ENCODE measurements at places on chromosomes 1 and 21. TPM values are rescaled to one million over a fixed set of nuclear protein-coding genes. Genes with fewer than 3 reads are reported as not detected.

- H3K27me3 ChIP-seq, result peaks cover 9% of the 10 kb centered on the region
- no peak for DNase-seq
- no peak overlapping the region for H3K27ac ChIP-seq
- H3K4me3 ChIP-seq, result no peak overlapping the region
- H3K36me3 ChIP-seq, result no peaks in the 10 kb centered on the region
Observed at GRCh38 chr1:56797065-56797685, 22.0 kb downstream of the FYB2 start.

BATF3 gene
- 6.4 TPM for total RNA-seq

DNA sequence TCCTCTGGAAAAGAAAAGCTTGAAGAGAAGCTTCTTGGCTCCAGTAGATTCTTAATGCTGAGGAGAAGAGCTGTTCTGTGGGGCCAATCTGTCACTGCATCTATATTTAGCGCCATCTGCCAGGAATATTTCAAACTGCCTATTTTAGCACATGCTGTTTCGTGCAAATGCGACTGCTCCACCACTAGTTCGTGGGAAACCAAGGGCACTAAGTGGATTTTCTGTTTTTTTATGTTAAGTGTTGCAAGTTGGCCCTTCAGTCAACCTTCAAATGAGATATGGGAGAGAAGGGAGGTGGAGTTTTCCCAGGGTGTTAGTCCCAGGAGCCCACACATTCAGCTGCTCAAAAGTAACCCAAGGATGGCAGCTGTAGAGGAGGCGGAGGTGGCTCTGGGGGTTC lies 91.9 kb downstream of the TSEN15 start:
- no peak overlapping the region for H3K4me3 ChIP-seq
- no peak for DNase-seq
- no peaks in the 10 kb centered on the region for H3K4me1 ChIP-seq
- H3K36me3 ChIP-seq, result no peaks in the 10 kb centered on the region
- no peaks in the 10 kb centered on the region for H3K27me3 ChIP-seq
- H3K27ac ChIP-seq, result no peak overlapping the region

DNA sequence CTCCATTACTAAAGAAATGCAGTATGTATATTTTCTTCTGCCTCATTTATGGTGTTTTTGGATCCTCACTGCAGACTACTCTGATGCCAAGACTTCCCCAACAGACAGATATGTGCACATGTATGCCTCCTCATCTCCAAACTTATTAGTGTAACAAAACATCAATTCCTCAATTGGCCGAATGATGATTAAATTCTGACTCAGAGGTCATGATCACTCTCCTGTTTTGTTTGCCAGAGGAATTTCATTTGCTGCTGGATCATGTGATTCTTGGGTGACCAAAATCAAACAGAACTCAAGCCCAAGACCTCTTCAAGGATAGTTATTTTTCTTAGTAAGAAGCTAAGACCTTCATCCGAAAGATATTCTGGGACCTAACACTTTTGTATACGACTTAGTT lies 227.6 kb downstream of the LMO4 start:
- H3K4me3 ChIP-seq, result no peak overlapping the region
- no peaks in the 10 kb centered on the region for H3K36me3 ChIP-seq

GRCh38 chr1:32246888-32247273 lies at the start of gene FAM167B:
FAM167B (plus strand) TSS chr1:32247222; CDS start chr1:32247422, 200 bp downstream.
- H3K27ac ChIP-seq, result peak within 1 kb of the TSS; percentile 75
- no peak within 1 kb of the TSS for H3K4me3 ChIP-seq
- no peaks in the 10 kb centered on the region for H3K36me3 ChIP-seq

- H3K36me3 ChIP-seq, result no peaks in the 10 kb centered on the region
- H3K27ac ChIP-seq, result no peak overlapping the region
- H3K27me3 ChIP-seq, result no peaks in the 10 kb centered on the region
- no peak for DNase-seq
- no peak overlapping the region for H3K4me3 ChIP-seq
Observed at GRCh38 chr1:62144238-62144831, 50.3 kb upstream of the L1TD1 start.

- H3K4me3 ChIP-seq, result no peak overlapping the region
- DNase-seq, result no peak
- H3K36me3 ChIP-seq, result no peaks in the 10 kb centered on the region
- H3K27ac ChIP-seq, result no peak overlapping the region
Observed at GRCh38 chr1:18805925-18806849, 53.3 kb downstream of the TAS1R2 start.

PRDM15 gene
- 7.8 TPM for total RNA-seq

- H3K36me3 ChIP-seq, result no peaks in the 10 kb centered on the region
- no peak overlapping the region for H3K27ac ChIP-seq
- no peak overlapping the region for H3K4me3 ChIP-seq
- H3K4me1 ChIP-seq, result no peaks in the 10 kb centered on the region
- H3K27me3 ChIP-seq, result no peaks in the 10 kb centered on the region
Observed at GRCh38 chr1:43597721-43598120, 52.2 kb upstream of the KDM4A start.

- no peaks in the 10 kb centered on the region for H3K27me3 ChIP-seq
- no peak for DNase-seq
- H3K27ac ChIP-seq, result no peak overlapping the region
- no peaks in the 10 kb centered on the region for H3K4me1 ChIP-seq
- no peaks in the 10 kb centered on the region for H3K36me3 ChIP-seq
- H3K4me3 ChIP-seq, result no peak overlapping the region
Observed at GRCh38 chr1:230536641-230537155, 105.6 kb upstream of the COG2 start.

CFHR5 gene
- not detected for total RNA-seq

DNA sequence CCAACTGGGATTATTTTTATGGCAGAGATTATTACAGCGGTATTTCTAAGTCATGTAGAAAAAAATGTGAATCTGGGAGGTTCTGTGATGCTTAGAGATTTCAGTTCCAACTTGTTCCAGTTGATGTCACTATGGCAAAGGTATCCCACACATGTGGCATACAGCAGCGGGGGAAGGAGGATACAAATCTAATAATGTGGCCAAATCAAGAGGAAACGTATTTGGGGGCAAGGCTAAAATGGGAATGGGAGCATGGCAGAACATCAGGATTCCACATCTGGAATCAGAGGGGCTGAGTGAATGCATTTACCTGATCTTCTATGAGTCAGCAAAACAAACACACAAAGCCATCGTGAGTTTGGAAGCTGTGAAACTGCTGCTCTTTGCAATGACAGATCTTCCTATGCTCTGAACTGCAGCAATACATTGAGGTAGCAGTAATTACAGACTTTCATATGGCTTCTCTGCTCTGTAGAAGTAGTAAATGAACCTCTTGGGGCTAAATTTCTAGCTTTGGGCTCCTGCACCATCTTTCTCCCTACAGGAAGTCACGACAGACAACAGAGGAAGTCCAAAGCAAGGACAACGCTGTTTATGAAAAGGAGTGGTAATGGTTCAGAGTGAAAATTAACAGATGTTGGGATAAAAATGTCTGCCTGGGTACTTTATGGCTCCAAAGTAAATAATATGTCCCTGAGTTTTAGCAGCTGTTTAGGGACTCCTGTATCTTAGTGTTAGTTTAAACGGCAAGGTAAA lies 55.5 kb downstream of the GABPA start:
- peak; percentile 29 for DNase-seq
- H3K4me3 ChIP-seq, result peak overlapping the region; percentile 9
- peaks cover 6% of the 10 kb centered on the region for H3K27me3 ChIP-seq
- H3K4me1 ChIP-seq, result no peaks in the 10 kb centered on the region
- H3K36me3 ChIP-seq, result no peaks in the 10 kb centered on the region
- H3K27ac ChIP-seq, result no peak overlapping the region

DNA sequence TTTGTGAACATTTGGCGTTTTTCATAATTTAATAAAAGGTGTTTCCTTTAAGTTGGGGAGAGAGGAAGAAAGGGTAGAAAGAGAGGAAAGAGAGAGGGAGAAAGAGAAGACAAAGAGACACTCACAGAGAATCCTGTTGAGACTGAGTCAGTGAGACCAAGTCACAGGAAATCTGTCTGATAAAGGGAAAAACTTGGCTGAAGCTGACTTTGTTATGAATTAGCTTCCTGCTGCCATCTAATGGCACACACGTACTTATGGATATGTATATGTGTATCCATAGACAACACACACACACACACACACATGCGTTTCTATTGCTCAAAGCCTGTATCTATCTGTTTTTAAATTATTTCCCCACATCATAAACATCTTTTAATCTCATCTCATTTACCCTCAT lies 42.5 kb upstream of the DISC1 start:
- H3K4me3 ChIP-seq, result no peak overlapping the region
- H3K4me1 ChIP-seq, result no peaks in the 10 kb centered on the region
- no peak overlapping the region for H3K27ac ChIP-seq
- no peaks in the 10 kb centered on the region for H3K27me3 ChIP-seq

- no peak overlapping the region for H3K27ac ChIP-seq
- no peak overlapping the region for H3K4me3 ChIP-seq
- peaks cover 11% of the 10 kb centered on the region for H3K36me3 ChIP-seq
Observed at GRCh38 chr1:40532844-40533424, 1.5 kb downstream of the ZNF684 start.

KCNQ4 gene
- total RNA-seq, result 1.2 TPM

DNA sequence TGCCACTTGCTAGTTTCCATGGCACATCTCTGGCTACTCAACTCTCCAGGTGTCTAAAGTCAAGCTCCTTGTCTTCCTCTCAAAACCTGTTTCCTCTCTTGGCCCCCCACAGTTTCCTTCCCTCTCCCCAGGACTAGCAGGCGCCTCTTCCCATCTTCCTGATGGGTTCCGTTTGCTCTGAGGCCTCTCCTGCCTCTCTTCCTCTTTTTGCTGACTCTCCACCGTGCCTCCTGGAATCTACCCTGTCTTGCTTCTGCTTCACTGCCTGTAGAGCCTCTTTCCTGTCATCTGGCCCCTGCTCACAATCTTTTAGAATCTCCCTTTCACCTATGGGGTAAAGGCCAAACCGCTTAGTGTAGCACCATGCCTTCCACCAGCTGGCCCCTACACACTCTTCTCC lies 21.8 kb upstream of the LHX4 start:
- H3K4me3 ChIP-seq, result no peak overlapping the region
- H3K4me1 ChIP-seq, result no peaks in the 10 kb centered on the region
- no peaks in the 10 kb centered on the region for H3K27me3 ChIP-seq
- peak; percentile 2 for DNase-seq

GRCh38 chr1:18463984-18464664 lies 16.6 kb upstream of the KLHDC7A start:
- no peaks in the 10 kb centered on the region for H3K4me1 ChIP-seq
- no peak overlapping the region for H3K4me3 ChIP-seq
- H3K36me3 ChIP-seq, result no peaks in the 10 kb centered on the region
- no peak overlapping the region for H3K27ac ChIP-seq

DNA sequence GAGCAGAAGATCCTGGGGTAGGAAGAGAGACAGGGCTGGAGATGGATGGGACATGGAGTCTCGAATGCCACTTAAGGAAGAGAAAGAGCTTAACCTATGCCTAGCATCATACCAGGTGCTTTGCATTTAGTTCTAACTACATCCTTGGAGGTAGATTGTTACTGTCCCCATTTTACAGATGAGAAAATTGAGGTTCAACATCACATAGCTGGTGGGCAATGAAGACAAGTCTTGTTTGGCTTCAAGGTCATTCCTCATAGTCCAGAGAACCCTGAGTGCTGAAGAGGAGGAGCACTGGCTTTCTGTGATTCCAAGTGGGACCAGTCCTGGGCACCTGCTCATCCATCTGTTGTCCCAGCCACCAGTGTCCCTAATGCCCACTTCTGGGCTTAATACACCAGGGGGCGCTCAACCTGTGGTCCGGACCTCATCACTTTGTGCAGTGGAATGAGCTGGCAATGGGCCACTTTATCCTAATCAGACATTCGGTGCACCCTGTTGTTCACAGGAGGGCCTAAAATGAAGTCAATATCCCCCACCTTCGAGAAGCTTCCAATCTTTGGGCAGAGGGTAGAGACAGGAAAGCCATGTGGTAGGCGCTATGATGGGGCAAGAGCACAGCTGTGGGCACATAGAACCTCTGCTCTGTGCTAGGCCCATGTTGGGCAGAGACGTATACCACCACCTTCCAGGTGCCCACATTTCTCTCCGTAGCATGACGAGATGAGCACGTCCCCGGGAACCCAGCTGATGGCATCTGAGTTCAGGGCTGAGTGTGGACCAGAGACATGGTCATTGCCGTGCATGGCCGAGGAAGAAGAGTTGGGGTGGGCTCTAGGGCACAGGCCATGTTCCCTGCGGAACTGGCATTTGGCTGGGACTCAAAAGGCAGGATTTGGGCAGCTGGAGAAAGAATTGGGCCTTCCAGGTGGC lies 9.2 kb downstream of the RPS6KA1 start:
- peak; percentile 45 for DNase-seq
- no peak overlapping the region for H3K4me3 ChIP-seq
- H3K4me1 ChIP-seq, result peaks cover 11% of the 10 kb centered on the region

KCNJ9 gene
- not detected for total RNA-seq

GRCh38 chr1:66984491-66984890 lies 59.7 kb downstream of the MIER1 start:
- H3K36me3 ChIP-seq, result peaks cover 85% of the 10 kb centered on the region
- DNase-seq, result no peak
- H3K4me1 ChIP-seq, result no peaks in the 10 kb centered on the region
- H3K27me3 ChIP-seq, result no peaks in the 10 kb centered on the region
- no peak overlapping the region for H3K27ac ChIP-seq

C1QA gene
- total RNA-seq, result 395 TPM

SHISA4 gene
- total RNA-seq, result 12.7 TPM

PPT1 gene
- total RNA-seq, result 164 TPM

DNA sequence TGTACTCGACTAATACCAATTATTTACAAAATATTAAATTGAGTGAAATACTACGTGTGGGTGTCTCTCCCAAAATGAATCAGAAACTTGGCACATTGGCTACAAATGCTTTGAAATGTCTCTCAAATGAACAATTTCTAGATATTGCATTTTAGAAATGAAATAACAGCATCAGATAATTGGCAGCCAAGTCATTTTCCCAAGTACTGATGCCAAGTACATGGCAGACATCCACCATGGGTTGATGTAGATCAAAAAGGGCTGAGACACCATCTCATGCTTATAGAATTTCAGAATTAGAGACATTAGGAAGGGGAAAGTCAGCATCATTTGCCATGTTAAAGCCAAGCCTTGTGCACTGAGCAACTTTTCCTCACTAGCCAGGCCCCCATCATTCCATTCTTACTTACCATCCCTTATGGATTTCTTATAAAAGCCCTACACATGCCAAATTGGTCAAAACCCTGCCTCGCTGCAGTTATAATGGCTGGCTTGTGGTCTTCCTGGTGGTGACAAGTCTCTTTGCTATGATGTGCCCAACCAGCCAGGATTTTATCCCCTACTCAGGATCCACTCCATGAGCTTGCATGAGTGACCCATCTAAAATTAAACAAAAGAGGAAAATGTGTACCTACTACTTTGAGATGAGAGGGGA lies 73.1 kb downstream of the GREM2 start:
- no peaks in the 10 kb centered on the region for H3K4me1 ChIP-seq
- H3K27ac ChIP-seq, result no peak overlapping the region
- H3K27me3 ChIP-seq, result no peaks in the 10 kb centered on the region
- no peak for DNase-seq

GRCh38 chr1:42974767-42975437 lies 16.2 kb upstream of the SLC2A1 start:
- no peak overlapping the region for H3K4me3 ChIP-seq
- no peak for DNase-seq
- no peak overlapping the region for H3K27ac ChIP-seq
- H3K27me3 ChIP-seq, result no peaks in the 10 kb centered on the region
- H3K36me3 ChIP-seq, result no peaks in the 10 kb centered on the region
- H3K4me1 ChIP-seq, result no peaks in the 10 kb centered on the region
